ENCODE measurements at places on chromosomes 6 and 20. TPM values are rescaled to one million over a fixed set of nuclear protein-coding genes. Genes with fewer than 3 reads are reported as not detected.

ZBTB46 gene
- total RNA-seq = 13.8 TPM

DNA sequence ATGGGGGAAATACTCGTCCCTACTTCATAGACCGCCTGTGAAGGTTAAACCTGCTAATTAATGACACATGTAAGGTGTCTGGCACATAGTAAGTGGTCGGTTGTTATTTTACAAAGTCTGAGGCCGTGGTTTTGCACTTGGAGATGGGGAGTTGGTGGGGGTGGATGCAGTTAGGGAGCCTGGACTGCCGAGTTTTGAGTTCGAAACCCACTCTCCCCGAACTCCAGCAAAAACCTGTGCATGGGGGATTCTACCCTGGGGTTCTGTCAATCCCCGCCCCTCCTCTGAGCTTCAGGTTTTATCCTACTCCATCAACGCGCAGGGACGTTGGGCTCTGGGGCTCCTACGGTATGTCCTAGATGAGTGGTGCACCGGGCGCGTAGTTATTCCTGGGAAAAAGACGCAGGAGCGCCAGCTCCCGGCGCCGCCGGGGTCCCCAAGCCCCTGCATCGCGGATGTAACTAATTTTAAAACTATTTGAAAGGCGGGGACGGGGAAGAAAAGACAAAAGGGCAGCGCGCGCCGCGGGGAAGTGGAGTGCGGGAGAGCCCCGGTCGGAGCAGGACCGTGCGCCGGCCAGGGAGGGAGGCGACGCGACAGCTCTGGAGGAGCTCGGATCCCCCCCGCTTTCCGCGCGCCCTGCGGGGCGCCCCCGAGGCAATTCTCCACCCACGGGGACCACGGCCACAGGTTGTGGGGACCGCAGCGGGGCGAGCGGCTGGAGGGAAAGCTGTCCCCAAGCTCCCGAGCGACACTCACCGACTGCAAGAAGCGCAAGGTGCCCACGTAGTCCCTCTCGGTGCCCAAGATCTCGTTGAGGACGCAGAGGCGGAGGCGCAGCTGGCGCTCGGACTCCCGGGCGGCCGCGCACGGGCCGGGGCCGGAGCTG, 672 bp downstream of the PREX1 start:
- DNase-seq = peak; percentile 38

- no peak for DNase-seq
Measured at GRCh38 chr6:2916158-2916925, 13.2 kb upstream of the SERPINB9 start.

SLC22A23 gene
- total RNA-seq = 2.2 TPM

CALHM5 gene
- 7.7 TPM for total RNA-seq

GRCh38 chr6:161922631-161923119, 648.8 kb upstream of the AGPAT4 start:
- peak; percentile 72 for DNase-seq

- no peak for DNase-seq
Measured at GRCh38 chr6:117568831-117569410, 33.4 kb downstream of the GOPC start.

DNA sequence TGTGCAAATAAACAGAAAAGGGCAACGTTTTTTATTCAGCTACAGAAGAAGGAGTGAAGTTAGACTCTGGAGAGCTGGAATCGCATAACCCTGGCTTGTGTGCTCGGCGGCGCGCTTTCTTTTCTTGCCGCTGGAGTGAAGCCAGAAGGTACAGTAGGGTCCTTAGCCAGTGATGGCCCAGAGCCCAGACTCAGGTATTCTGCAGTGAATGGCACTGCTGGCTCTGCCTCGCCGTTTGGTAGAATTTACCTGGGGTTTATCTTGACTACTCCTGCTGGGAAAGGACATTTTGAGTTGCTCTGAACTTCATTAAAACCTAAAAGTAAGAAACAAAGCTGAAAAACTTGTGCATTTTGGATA, 56.9 kb upstream of the TIAM2 start:
- no peak for DNase-seq

GRCh38 chr6:43496370-43497128, 13.6 kb downstream of the LRRC73 start:
- peak; percentile 40 for DNase-seq

- DNase-seq = peak; percentile 43
Measured at GRCh38 chr20:34689486-34689885, 12.6 kb upstream of the PIGU start.

- DNase-seq = peak; percentile 90
Measured at GRCh38 chr6:158475344-158476302, 84.3 kb upstream of the TMEM181 start.

TNXB gene
- 4.8 TPM for total RNA-seq

GRCh38 chr20:24784607-24785006, 164.5 kb upstream of the CST7 start:
- DNase-seq = no peak

DNA sequence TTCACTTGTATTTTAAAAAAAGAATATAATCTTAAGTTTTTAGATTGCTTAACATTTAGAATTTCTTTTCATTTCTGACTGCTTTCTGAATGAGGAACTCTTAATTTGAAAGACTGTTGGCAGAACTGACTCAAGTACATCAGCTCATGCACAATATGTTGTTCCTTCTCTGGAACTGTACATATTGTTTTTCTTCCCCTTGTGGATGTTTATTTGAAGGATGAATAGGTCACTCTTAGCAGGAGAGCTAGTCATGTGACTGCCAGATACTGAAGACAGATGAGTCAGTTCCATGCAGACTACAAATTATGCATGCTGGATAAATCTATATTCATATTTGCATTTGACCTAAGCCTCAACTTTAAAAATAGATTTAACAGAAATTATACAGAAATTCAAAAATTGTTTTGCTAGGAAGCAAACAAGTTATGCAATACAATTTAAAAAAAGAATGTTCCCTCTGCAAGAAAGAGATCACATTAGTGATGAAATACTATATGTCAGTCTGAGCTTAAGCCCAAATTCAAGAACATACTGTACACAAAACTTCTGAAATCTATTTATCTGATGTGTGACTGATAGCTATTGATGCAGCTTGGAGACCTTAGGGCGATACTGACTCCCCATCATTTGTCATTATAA, 1274.9 kb upstream of the GJE1 start:
- peak; percentile 91 for DNase-seq

TSPO2 gene
- total RNA-seq = not detected

- no peak for DNase-seq
Measured at GRCh38 chr20:10240655-10241054, 22.0 kb downstream of the SNAP25 start.

FRK gene
- total RNA-seq = 0.43 TPM

DNA sequence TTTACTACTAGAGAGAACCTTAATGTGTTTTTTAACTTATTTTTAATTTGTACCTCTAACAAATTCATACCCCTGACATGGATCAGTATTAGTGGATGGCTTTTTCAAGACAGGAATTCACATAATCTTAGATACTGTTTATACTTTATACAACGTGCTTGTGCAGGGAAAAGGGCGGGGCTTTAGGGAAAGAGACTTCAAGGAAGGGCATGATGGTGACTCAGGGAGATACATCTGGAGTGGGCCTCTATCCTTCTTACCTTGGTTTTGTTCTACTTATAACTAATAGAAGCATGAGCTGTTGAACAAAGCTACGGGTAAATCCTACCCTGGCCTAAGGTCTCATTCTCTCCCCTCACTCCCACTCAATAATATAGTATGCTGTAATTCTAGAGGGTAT, 160.8 kb downstream of the C6orf58 start:
- no peak for DNase-seq

- DNase-seq = peak; percentile 55
Measured at GRCh38 chr6:39980839-39981580, 46.7 kb upstream of the MOCS1 start.

SOBP gene
- total RNA-seq = 1.9 TPM

NT5E gene
- total RNA-seq = 593 TPM

DNA sequence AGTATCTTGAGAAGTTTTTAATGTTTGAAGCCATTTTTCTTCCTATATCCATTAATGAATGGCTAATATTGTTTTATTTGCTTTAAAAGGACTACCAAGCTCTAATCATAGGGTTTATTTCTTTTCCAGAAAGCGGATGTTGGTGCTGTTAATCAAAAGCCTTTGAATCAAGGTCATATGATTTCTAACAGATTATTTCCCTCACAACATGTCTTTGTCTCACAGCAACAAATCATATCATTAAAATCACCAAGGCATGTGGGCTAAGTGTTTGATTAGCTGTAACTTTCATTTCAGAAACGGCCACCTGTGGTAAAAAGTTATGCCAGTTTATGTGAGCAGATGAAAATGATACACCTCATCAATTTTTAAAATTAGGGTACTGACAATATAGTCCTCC, 21.7 kb downstream of the TRAF3IP2 start:
- DNase-seq = no peak

TINAG gene
- total RNA-seq = not detected

- peak; percentile 94 for DNase-seq
Measured at GRCh38 chr6:151067684-151068596, 171.8 kb upstream of the AKAP12 start.

- DNase-seq = peak; percentile 69
Measured at GRCh38 chr20:8244637-8245036, 112.6 kb downstream of the PLCB1 start.
